HuH-7.5 (cell line): ENCODE measurements at places on chromosomes 7 and 10.

DNA sequence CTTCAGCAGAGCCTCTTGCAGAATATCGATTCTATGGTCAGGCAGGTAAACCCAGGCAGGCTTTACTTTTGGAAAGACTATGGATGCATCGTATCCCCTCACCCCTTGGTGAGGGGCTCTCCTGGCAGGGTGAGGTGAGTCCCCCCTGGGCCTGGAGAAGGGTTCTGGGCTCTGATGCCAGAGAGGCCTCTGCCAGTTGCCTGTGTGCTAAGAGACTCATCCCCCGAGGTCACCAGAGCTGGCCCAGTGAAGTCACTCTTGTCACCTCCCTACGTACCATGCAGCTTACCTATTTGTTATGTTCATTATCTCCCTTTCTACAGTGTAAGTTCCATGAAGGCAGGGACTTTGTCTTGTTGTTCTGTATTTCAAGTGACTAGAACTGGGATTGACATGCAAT is 51.3 kb downstream of the TSPAN15 start:
- no peak for DNase-seq

GRCh38 chr10:124603376-124604213 is 140.6 kb downstream of the FAM53B start:
- DNase-seq: no peak

DNA sequence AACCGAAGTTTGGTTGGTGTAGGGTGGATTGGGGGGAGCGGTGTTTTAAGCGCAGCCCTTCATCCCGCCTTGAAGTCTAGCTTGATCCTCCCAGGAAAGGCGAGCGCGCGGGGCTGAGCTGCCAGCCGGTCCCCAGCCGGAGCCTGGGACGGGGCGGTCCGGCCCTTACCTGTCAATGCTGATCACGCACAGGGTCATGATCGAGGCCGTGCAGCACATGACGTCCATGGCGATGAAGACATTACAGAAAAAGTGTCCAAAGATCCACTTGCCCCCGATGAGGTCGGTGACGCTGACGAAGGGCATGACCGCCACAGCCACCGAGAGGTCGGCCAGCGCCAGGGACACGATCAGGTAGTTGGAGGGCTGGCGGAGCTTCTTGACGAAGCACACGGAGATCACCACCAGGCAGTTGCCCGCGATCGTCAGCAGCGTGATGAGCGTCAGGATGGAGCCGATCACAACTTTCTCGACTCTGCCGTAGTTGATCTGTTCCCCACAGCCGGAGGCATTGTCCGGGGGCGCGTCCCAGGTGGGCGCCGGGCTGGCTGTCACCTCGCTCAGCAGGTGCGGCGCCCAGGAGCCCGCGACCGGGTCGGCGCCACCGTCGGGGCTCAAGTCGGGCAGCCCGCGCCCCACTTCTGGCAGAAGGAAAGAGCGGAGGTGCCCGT is 740 bp downstream of the HTR7 start:
- DNase-seq: no peak

DNA sequence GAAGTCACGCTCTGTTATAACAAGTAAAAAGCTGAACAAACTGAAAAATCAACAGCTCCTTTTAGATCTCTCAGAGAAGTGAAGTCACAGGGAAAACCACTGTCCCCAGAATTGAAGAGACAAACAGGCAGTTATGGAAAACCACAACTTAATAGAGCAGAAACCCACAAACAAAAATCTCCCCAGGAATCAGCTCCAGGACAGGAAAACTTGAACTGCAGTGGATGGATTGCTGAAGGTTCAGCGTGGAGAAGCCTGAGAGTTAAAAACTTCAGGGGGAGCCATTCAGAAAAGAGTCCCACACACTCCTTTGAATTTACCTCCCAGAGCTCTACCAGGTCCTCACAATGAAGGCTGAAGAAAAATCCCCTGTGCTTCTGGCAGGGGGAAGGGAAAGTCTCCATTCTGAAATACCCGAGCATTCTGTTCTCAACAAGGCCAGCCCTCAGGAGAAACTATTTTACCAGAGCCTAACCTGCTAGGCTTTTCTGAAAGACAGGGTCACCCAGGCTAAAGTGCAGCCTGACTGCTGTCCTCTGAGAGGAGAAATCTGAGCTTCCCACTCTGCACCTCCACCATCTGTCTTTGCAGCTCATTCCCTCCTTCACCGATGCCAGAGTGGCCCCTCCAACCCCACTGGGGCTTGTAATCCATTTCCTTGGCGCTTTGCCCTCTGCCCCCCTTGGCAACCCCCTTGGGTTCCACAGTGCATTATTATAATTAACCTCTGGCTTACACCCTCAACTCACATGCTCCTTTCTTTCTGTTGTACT is 65.0 kb upstream of the CCNY start:
- DNase-seq: no peak

- DNase-seq: no peak
These were observed 33.1 kb downstream of the PPIF start for GRCh38 chr10:79380125-79380945.

DNA sequence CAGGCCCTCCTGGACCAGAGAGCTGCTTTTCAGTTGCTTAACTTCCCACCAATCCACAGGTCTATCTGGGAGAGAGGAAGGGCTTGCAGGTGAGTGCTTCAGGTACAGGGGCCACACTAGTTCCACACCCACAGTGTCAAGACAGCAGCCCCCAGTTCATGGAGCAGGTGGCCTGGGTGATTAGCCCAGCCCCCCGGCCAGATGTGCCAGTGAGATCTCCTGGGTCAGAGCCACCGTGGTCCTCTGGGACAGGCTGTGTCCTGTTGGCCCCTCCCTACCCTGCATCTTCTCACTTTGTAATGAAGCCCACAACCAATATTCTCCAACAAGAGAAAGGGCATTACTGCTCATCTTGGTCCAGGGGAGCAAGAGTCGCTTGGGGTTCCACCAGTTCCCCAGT is 30.6 kb downstream of the DRGX start:
- DNase-seq: no peak
